ENCODE measurements at places on chromosomes 1 and 21.

- no peak for DNase-seq
Observed at GRCh38 chr1:156233426-156234127, 8.4 kb upstream of the BGLAP start.

DNA sequence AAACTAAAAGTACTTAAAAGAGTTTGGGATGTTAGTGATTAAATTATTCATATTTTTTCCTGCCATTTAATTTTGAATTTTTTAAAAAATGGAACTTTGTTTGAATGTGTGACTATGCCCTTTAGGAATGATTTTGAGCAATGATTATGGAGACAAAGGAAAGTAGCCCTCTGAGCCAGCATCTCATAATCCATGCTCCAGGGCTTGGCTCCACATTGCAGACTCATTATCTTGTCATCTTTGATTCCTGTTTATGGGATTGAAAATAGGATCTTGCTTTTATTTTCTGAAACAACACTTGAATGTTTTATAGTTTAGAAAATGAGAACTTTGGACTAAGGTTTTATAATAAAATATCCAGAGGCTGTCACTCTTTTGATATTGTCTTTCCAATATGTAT is 14.5 kb downstream of the AXDND1 start:
- DNase-seq: no peak

DNA sequence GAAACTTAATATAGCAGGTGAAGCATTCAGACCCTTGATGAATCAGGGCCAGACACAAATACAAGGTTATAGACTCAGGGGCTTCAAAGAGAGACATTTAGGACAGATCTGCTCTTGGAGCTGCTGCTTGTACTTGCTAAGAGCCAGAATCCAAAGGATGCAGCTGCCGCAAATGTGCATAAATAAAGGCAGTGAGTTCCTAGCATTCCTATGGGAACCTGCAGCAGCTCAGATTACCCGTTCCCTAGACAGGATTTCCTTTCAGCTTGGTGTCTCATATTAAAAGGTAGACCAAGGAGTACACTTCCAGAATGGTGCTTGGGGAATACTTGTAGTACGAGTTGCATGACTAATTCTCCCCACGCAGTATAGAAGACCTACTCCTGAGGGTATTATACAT is 9.7 kb upstream of the LRRC53 start:
- DNase-seq: no peak

GRCh38 chr21:36508948-36509347 is 29.0 kb upstream of the CLDN14 start:
- DNase-seq: no peak

- DNase-seq: no peak
Observed at GRCh38 chr1:95809391-95809790, 575.4 kb downstream of the RWDD3 start.

- no peak for DNase-seq
Observed at GRCh38 chr21:15250384-15250783, 185.6 kb upstream of the NRIP1 start.

Data from activated CD8-positive, alpha-beta memory T cell treated with anti-CD3 and anti-CD28 coated beads for 48 hours (primary cell).